ENCODE measurements at places on chromosomes 6 and 20.

GRCh38 chr6:158489441-158489840 lies 70.5 kb upstream of the TMEM181 start:
- no peak for DNase-seq

- DNase-seq: peak; percentile 2
Observed at GRCh38 chr6:41970436-41970846, 28.8 kb upstream of the CCND3 start.

GRCh38 chr6:95923518-95923917 lies 92.3 kb upstream of the FUT9 start:
- no peak for DNase-seq

DNA sequence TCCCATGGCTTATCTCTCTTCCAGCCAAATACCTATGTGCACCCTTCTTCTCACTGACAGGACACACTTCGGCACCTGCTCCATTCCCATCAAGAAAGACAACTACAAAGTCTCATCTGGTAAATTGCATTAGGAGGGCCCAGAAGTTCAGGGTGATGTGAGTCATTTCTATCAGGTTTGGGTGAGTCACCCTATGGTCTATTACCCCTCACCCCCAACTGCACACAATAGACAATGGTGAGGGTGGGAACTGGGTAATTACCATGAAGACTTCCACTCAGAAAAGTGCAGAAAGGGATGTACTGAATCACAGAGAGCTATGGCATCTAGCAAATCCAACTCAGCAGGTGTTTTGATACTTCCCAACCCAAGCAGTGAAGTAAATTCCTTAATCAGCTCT lies 54.8 kb downstream of the OPN5 start:
- no peak for DNase-seq

GRCh38 chr6:130927305-130927704 lies 100.1 kb downstream of the SMLR1 start:
- DNase-seq: no peak

- no peak for DNase-seq
Observed at GRCh38 chr6:11688425-11688709, 90.2 kb downstream of the ADTRP start.

DNA sequence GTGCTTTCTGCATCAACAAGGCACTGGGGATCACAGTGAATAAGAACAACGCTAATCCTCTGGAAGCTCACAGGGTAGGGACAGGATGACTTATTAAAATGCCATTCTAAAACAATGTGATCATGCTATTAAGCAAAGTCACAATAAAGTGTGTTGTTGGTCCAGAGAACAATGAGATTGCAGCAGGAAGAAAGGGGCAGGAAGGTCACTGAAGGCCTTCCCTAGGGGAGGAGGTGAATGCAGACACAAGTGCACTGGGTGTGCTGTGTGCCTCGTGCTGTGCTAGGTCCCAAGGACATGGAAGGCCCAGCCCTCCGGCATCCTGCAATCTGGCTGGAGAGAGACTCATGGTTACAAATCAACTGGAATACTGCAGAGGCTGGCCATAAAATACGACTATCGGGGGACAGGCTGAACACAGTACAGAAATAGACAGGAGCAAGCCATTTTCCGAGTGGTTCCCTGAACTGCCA lies 55.7 kb downstream of the LYRM4 start:
- no peak for DNase-seq

DNA sequence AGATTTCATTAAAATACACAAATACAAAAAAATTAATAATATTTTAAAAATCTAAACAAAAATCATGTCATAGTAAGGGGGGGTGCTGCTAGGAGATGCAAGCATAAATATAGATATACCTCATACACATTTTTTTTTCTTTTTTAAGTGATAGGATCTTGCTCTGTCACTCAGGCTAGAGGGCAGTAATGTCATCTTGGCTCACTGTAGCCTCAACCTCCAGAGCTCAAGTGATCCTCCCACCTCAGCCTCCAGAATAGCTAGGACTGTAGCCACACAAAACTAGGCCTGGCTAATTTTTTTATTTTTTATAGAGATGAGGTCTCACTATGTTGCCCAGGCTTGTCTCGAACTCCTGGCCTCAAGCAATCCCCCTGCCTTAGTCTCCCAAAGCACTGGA lies 90.8 kb downstream of the HACE1 start:
- DNase-seq: no peak

- DNase-seq: no peak
Observed at GRCh38 chr20:31527266-31527665, 13.0 kb downstream of the HM13 start.

GRCh38 chr6:107628878-107629277 lies 139.0 kb downstream of the SOBP start:
- DNase-seq: no peak

GRCh38 chr6:21559238-21559637 lies 34.3 kb upstream of the SOX4 start:
- no peak for DNase-seq
